Lung microvascular endothelial cell (primary cell): ENCODE measurements at places on chromosomes 5 and 9. TPM values are rescaled to one million over a fixed set of nuclear protein-coding genes. Genes with fewer than 3 reads are reported as not detected.

DNA sequence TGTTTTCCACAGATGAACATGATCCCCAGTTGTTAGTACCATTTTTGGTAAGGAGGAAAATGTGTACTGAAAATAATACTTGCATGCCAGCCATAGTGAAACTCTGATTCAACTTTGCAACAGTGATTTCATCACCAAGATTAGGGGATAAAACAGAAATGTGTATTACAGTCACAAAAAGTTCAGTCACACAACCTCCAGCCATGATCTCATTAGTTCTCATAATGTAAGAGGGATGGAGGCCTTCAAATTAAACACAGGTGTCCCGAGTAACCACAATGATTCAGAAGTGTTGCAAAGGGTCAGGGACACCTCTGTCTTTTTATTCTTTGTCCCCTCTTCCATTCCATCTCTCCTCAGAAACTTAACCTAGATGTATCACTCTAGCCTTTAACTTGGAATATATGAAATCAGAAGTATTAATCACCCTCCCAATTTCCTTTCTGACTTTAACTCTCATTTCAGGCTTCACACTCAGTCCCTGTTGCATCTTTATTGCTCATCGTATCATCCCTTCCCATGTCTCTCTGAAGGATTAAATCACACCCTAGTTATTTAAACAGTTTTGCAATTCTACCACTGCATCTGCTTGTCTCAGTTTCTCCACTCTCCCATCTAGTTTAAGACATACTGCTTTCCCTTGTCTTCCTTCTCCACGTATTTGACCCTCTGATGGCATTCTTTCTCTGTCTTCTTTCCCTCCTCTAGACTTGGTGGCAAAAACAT lies 291.2 kb downstream of the ADAMTS6 start:
- DNase-seq, result peak; percentile 65

GRCh38 chr5:139845846-139846681 lies 50.5 kb downstream of the PSD2 start:
- DNase-seq, result no peak

GRCh38 chr5:167271511-167271910 lies 1019.9 kb upstream of the WWC1 start:
- no peak for DNase-seq

DNA sequence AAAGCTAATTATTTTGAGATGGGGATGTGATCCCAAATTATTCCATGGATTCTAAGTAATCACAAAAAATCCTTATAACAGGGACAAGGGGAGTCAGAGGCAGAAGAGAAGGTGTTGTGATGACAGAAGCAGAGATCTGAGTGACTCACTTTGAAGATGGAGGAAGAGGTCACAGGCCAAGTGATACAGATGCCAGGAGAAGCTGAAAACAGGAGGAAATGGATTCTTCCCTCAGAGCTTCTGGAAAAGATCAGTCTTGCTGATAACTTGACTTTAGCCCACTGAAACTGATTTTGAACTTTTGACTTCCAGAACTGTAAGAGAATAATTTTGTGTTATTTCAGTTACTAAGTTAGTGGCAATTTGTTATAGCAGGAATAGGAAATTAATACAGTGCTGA lies 105.3 kb downstream of the GCNT1 start:
- DNase-seq, result peak; percentile 36

PRELID2 gene
- 18.7 and 24.4 TPM in 2 replicates for total RNA-seq

EQTN gene
- not detected in 2 replicates for total RNA-seq

FCN2 gene
- total RNA-seq, result not detected in 2 replicates

FXN gene
- 0.65 and 1.2 TPM in 2 replicates for total RNA-seq

ZNF366 gene
- total RNA-seq, result 0.40 and 1.3 TPM in 2 replicates

C5 gene
- total RNA-seq, result 0.60 and 0.65 TPM in 2 replicates
